ENCODE measurements at places on chromosomes 12 and 14.

GRCh38 chr12:50127546-50127945 is 15.5 kb downstream of the COX14 start:
- no peak for DNase-seq

DNA sequence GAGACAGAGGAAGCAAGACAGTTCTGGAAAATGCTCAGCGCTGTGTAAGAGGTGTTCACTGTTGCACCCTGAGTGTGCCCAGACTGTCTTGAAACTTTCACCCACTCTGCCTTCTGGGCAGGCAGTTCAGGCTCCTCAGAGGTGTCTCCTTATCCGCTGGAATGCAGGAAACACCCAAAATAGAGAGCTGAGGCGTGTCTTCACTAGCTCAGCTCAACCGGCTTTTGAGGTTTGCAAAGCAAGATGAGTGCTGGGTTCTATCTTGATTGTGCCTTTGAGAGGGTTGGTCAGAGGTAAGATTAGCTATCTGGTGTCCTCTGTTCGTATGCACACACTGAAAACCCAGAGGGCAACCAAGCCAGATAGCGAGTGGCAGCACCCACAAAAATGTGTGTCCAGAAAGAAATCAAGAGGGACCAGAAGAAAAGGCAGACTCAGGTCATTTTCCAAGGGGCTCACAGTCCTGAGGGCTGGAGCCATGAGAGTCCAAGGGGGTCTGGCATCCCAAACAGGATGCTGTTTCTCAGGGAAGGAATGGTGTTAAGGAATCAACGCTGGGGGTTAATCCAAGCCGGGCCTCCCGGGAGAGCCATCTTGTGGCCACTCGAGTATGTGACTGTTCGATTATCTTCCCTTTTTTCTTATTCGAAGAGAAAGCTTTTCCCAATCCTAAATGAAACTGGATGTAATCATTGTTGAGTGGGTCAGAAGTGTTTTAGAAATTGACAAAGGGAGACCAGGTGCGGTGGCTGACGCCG is 47.1 kb downstream of the TBX3 start:
- no peak for DNase-seq

DNA sequence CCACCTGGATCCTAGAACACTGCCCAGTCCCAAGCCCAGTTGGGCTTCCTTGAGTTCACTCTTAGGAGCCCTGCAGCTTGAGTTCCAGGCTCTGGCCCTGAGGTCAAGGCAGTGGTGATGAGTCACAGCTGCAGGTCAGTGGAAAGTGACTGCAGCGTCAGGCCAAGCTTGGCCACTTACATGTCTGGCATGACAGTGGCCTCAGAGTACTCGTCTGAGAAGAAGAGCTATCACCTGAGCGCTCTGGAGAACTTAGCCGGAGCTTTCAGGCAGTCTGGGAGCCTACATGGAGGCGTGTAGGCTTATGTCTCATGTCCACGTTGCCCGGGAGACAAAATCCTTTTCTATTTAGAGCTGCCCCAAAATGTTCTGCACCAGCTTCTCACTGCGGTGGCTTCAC is 75.6 kb downstream of the ARL6IP4 start:
- DNase-seq, result no peak

GRCh38 chr12:130961921-130962451 is 8.3 kb downstream of the ADGRD1 start:
- DNase-seq, result no peak

GRCh38 chr14:79781882-79782281 is 429.4 kb downstream of the DIO2 start:
- no peak for DNase-seq

DNA sequence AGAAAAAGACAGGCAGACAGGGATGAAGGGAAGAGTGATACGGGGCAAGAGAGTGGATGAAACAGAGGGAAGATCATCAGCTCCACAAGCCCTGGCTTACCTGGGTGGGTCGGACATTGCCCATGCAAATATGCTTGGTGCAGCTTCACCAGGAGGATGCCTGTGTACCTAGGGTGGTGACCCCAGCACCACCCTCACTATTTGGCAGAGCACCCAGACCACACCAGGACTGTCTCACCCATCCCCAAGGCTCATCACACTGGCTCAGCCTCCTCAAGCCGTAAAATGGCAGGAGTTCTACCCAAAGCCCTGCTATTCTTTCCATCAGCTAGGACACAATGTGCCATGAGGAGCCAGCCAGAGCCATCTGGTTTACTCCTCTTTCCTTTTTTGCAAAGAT is 3.0 kb downstream of the GALNT8 start:
- DNase-seq, result no peak

DNA sequence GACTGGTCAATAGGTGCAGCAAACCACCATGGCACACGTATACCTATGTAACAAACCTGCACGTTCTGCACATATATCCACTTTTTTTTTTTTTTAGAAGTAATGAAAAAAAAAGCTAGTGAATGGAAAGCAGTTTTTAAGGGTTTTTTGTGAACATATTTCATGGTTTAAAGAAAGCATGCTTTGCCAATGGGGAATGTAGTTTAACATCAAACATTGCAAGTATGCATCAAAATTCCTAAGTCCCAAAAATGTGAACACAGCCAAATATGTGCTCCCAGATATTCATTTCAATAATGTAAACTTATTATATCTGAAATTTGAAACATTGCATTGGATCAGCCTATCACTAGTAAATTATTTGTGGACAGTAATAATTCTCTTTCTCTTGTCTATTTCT is 710.4 kb upstream of the FLRT2 start:
- no peak for DNase-seq

GRCh38 chr14:103217538-103217937 is 94.3 kb downstream of the TNFAIP2 start:
- no peak for DNase-seq

DNA sequence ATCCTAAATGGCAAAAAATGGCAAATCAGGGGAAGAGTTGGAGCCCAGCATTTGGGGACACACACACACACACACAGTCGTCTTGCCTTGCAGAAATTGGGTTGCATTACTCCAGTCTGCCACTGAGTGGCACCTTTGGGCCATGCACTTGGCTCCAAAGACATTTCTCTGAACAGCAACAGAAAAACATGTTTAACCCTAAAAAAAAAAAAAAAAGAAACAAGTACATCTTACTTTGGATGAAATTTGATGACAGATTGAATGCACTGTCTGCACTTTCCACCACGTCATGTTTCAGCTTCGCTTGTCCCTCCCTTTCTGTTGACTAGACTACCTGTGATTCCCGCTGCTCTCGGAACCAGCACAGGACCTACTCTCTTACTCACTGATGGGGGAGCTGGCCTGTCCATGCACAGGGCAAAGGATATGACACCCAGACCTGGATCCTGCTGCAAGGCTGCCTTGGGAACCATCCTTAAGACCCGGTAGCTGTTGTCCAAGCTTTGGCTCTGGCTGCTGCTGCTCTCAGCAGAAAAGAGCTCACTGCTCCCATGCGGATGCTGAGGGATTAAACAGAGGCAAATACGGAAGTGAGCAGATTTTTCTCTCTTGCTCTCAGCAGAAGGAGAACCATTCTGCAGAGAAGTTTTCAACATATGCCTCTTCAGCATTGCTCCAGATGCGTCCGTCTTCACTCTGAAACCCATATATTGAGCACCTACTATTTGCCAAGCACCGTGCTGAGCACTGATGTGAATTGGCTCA is 376.8 kb downstream of the DPF3 start:
- peak; percentile 86 for DNase-seq

DNA sequence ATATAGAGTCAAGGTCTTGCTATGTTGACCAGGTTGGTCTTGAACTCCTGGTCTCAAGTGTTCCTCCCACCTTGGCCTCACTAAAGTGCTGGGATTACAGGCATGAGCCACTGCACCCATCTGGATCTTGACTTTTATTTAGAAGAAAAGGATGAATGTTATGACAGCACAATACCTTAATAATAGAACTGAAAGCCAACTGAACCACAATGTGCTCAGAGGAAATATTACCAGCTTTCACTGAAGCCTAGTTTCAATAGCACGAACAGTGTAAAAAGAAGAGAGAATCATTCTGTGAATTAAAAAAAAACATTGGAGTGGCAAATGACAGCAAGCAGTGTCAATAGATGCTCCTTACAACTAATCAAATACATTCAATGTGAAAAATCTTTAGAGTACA is 239.2 kb upstream of the RMST start:
- no peak for DNase-seq

- no peak for DNase-seq
These were observed 362.3 kb downstream of the GLT1D1 start for GRCh38 chr12:129215556-129215955.

DNA sequence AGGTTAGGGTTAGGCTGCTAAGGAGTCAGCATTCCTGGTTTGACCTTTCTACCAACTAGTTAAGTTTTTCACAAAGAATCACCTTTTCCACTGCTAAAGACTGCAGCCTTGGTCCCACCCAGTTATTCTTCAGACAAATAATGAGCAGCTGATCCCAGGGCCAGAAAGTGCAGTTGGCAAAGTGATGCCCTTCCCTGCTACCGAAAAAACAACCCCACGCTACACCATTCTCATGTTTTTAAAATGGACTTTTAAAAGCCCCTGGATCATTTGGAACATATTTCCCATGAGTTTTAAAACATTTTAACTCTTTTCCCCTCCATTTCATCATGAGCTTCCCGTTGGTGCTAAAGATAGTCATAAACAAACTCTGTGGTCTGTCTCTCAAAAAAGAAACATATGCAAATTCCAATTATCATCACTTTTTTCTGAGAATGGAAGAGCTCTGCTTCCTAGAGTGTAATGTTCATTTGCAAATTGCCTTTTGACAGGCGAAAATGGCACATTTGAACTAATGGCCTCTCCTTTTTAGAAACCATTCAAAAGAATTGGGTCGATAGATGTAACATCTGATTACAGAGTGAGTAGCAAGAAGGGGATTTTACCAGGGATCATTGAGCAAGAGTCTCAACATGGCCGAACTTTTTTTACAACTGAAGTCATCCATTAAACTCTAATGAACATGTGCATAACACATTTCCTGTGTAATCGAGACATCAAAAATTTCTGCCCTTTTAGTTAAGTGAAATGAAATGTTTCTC is 129.3 kb upstream of the RAP1B start:
- DNase-seq, result peak; percentile 84

GRCh38 chr14:53331247-53331646 is 178.1 kb upstream of the DDHD1 start:
- no peak for DNase-seq

DNA sequence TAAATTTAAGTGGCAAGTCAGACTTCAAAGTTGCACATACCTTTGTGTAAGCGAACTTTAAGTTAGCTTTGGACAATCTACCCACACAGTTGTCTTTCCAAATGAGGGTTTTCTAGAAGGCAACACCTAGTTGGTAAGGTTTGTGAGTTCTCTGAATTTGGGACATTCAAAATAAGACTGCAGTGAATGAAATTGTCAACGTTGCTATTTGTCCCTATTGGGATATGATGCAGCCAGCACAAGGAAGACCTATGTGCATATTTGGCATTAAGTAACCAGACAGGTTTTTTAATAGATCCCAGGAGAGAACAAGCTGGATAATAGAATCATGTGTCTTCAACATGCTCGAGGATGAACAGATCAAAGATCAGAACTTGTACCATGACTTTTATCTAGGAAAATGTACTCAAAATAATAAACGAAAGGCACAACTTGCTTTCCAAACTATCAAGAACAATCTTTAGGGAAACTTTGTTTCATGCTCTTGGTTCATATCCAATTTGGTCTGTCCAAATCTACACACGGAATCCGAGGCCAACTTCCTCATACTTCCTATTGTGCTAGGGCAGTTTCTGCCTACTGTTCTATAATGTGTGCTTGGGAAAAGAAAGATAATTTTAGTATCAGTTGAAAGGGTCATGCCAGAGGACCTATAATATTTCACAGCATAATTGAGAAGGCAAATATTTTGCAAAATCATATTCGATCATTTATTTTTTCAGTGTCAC is 284.2 kb upstream of the SOX5 start:
- DNase-seq, result no peak

DNA sequence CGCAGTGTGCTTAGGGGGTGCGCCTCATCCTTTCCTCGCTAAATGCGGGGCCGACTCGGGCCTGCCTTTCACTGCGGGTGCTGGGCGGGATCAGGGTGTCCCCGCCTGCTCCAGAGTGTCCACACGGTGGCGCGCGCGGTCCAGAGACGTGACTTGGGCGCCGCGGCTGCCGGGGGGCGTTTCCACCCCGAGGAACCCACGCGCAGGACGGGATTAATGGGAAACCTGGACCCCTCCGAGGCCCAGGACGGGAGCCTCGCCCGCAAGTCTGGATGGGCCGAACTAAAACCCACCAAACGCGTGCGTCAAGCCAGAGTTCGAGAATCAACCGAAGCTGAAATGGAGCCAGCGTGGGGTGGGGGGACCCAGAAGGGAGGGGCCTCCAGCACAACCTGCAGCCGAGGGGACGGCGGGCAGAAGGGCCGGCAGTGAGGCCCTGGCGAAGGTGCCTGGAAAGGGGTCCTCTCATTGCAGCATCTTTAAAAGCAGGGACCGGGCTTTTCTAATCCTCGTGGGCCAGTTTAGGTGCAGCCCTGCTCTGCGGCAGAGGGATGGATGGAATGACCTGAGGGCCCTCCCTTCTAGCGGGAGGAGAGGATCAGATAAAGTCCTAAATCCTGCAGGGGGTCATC is 93.3 kb downstream of the NINJ2 start:
- peak; percentile 89 for DNase-seq

DNA sequence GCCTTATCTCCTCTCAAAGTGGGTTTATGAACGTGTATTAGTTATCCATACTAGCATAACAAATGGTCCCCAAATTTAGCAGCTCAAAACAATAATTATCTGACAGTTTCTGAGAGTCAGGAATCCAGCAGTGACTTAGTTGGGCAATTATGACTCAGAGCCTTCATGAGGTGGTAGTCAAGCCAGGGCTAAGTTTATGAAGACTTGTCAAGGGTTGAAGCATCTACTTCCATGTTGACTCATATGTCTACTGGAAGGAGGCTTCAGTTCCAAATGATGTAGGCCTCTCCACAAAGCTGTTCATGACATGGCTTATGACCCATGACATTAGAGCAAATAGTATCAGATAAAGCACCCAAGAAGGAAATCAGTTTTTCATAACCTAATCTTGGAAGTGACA is 73.2 kb downstream of the IPO8 start:
- DNase-seq, result peak; percentile 72

DNA sequence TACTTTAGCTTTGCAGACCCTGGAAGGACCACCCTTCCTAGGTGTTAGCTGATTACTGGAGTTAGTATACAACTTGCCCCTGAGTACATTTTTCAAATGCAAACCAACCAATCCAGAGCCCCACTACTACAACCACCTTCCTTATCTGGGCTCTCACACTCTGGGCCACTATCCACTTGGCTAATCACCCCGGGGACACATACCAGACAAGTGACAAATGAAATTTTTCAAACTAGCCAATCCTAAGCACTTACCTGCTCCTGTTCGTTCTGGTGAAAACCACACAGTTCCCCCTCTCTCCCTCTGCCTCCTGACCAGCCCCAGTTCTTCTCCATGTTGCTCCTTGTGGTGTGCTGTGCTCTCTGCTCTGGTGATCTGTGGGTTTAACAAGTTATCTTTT is 140.4 kb downstream of the CNTN1 start:
- DNase-seq, result no peak

DNA sequence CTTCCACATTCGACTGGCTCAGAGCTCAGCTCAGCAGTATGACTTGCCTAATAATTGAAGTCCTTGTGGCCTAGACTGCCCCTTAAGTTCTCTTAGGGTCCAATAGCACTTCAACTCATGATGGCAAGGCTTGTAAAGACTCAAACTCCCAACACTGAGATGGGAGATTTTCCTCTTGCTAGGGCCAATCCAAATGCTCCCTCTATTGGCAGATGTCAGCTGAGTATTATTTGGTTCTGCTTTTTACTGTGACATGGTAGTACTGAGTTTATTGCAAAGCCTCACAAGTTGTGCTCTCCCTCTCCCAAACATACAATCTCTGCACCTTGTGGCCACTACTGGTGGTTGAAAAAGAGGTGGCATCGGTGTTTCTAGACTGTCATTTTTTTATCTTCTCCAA is 164.2 kb downstream of the ALG10 start:
- DNase-seq, result no peak
